ENCODE measurements at places on chromosomes 13 and 19.
A peak's percentile ranks its signal among the peaks of the same experiment; 100 is the strongest.

DNA sequence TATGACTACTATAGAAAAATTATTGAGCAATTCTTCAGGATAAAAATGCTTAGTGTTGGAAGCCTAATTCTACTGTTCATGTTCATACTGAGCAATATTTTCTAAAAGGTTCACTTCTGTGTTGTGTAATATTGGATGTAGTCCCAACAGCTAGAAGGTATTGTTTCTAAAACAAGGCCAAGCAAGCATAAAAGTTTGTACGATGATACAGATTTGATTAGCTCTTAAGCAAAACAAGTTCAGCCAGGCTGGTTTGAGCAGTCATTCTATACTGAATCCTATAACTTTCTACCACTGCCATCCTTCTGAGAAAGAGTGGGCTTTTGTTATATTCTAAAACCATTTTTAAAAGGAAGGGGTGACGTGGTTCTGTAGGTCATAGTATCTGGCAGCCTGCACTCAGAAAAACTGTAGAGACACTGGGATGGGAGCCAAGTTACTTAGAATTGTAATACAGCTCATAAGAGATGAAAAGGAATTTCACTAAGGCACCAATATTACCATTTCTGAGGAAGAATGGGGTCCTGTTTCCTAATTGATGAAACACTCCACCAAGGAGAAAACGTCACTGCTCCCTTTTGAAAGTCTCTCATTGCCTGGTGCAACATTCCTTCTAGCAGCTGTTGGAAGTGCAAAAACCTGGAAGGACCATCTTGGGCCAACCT is 275.0 kb upstream of the DACH1 start:
- DNase-seq: peak; percentile 12

DNA sequence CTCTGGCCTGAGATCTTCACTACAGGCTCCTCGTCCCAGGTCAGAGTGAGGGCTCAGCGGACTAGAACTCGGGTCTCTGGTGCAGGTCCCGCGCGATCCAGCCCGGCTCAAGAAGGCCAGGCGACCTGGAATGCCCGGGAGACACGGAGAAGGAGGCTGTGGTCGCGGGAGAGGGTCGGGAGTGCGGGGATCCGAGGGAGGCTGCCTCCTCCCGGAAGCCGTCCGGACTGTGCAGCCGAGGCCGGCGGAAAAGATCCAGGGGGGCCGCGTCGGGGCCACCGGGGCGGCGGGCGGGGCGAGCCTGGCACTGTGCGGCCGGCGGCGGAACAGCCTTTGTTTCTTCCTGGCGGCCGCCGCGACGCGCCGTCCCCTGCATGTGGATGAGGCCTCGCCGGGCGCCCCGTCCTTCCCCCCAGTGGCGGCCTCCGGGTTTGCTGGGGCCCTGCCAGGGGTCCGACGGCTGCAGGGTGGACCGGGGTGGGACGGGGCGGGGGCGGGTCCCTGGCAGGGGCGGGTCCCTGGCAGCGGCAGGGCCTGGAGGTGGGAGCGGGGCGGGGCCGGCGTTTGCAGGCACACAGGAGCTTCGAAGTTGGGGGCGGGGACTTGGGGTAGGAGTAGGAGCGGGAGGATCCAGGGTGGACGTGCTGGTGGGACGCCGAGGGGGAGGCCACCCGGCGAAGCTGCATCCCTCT is 1.0 kb upstream of the SLC7A10 start:
- DNase-seq: no peak

GRCh38 chr13:94548821-94549231 is 47.1 kb downstream of the TGDS start:
- DNase-seq: peak; percentile 46

DNA sequence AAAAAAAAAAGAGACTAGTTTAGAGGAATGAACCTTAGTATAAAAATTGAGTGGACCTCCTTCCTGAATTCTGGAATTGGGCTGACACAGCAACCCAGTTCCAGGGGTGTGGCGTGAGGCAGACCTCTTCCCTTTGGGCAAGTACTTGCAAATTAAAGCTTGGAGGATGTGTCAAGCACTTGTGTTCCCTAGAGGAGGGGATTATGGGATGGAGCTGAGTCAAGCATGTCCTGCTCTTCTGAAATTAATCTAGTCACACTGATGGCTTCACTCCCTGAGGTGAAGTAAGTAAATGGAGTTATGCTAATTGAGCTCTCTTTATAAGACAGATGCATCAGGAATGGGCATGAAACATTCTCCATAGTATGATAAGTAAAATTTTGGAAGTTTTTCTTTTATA is 107.7 kb upstream of the HTR2A start:
- no peak for DNase-seq

- DNase-seq: no peak
Observed at GRCh38 chr19:48867746-48868113, 687 bp downstream of the PLEKHA4 start.

GRCh38 chr19:31023038-31023437 is 326.2 kb downstream of the TSHZ3 start:
- no peak for DNase-seq

DNA sequence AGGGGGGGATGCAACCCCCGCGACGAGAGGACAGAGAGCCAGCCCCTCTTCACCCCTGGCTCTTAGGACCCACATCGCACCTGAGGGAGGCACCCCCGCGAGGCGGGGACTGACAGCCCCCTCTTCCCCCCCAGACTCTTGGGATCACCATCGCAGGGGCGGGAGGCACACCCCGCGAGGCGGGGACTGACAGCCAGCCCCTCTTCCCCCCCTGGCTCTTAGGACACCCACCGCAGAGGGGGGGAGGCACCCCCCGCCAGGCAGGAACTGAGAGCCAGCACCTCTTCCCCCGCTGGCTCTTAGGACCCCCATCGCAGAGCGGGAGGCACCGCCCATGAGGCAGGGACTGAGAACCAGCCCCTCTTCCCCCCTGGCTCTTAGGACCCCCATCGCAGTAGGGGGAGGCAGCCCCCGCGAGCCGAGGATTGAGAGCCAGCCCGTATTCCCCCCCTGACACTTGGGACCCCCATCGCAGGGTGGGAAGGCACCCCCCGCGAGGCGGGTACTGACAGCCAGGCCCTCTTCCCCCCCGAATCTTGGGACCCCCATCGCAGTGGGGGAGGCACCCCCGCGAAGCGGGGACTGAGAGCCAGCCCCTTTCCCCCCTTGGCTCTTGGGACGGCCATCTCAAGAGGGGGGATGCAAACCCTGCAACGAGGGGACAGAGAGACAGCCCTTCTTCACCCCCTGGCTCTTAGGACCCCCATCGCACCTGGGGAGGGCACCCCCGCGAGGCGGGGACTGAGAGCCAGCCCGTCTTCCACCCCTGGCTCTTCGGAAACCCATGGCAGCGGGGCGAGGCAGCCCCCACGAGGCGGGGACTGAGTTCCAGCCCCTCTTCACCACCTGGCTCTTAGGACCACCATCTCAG is 2425.1 kb upstream of the PCDH20 start:
- DNase-seq: no peak

DNA sequence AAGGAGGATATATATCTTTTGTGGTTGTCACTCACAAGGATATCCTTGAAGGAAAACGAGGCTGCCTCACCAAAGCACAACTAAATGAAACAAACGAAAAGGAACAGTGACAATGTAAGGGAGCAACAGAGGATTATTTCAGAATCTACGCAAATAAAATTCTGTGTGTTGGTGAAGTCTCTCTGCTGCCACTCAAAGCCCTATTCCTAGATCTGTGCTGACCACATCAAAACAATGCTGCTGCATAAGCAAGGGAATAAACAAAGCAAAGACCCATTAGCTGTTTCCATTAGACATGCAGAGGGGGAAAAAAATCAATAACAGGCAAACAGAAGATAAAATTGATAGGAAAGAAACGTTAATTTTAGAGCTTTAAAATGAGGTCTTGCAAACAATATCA is 204.4 kb downstream of the MZT1 start:
- DNase-seq: no peak

GRCh38 chr13:93101226-93101734 is 125.3 kb upstream of the GPC6 start:
- DNase-seq: no peak

- DNase-seq: no peak
Observed at GRCh38 chr13:79395881-79396280, 10.2 kb downstream of the RBM26 start.

- DNase-seq: no peak
Observed at GRCh38 chr19:19549804-19550464, 11.9 kb downstream of the CILP2 start.

DNA sequence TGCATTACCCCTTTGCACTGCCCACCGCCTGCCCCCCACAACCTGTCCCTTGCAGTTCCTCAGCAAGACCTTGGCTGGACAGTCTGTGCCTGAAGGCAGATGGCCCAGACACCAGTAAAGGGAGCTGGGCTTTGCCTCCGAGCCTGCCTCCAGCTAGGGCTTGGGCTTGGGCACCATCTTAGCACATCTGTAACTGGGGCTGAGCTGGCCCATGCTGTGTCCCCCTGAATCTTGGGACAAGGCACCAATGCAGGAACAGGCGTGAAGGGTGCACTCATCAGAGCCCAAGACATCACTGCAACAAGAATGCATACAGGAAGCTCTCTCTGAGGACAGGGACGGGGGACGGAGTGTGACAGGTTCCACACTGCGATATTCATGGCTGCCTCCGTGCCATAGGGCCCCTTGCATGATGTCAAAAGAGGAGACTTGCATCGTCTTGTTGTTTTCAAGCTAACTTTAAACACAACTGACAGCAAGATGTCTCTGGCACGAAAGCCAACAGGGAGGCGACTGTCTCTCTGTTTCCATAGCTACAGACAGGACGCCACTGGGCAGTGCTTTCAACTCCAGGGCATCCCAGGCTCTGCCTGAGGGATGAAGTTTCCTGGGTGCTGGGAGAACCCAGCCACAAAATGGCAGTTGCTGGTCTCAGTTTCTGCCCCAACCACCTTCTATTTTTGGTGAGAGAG is 8.7 kb upstream of the CHST8 start:
- DNase-seq: no peak

DNA sequence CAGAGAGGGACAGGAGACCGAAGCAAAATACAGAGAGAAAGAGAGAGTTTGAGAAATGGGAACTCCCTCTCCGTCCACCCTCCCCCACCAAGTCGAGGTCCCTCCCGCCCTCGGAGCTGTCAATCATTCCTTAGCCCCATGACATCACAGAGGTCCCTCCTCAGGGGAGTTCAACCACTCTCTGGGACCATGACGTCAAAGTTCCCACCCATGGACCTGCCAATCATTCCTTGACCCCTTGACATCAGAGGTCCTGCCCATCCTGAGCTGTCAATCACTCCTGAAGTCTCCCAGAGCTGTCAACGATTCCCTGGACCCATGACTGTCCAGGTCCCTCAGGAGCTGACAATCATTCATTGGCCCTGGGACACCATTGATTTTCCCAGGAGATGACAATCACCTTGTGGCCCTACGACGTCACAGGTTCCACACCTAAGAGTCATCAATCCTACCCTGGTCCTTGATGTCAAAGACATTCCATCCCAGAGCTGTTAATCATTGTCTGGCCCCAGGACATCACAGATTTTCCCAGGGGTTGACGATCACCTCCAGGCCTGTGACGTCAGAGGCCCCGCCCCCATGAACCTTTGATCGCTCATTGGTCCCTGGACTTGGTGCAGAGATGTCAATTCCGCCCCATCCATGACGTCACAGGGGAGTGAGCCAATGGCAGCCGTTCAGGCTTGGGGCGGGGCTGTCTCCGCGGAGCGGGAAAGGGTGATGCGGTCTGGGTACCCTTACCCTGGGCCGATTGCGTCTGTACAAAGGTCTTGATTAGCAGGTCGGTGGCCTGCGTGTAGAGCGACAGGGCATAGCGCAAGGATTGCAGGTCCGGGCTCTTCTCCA is 61.7 kb downstream of the COLGALT1 start:
- no peak for DNase-seq

- peak; percentile 48 for DNase-seq
Observed at GRCh38 chr13:109795011-109795410, 8.6 kb upstream of the IRS2 start.

GRCh38 chr19:51469162-51469561 is 9.2 kb upstream of the CEACAM18 start:
- DNase-seq: no peak

DNA sequence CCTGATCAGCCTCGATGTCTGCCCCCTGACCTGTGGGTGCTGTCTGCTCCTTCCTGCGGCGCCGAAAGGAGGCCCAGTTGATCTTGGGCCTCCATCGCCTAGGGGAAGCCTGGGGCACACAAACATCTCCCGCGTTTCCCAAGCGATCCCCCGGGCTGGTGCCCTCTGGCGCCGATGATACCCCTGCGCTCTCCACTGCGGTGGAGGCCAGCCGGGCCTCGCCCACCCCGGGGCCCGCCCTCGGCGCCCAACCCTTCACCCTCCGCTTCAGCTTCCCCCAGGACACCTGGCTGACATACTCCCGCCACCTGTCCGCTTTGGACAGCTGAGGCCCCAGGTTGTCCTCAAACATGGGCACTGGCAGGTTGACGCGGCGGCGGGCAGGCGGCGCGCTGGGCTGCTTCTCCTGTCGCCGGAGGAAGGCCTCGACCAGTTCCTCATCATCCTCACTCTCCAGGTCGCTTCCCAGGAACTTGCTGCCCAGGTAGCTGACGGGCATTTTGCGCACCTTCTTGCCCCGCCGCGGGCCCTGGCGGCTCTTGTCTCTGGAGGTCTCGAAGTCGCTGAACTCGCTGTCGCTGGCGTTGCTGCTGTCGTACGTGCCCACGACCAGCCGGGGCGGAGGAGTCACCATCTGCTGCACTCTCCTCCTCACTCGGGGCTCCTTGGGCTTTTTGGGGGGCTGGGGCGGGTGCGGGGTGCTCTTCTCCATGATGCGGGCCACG is 1.3 kb downstream of the CCDC8 start:
- DNase-seq: no peak

DNA sequence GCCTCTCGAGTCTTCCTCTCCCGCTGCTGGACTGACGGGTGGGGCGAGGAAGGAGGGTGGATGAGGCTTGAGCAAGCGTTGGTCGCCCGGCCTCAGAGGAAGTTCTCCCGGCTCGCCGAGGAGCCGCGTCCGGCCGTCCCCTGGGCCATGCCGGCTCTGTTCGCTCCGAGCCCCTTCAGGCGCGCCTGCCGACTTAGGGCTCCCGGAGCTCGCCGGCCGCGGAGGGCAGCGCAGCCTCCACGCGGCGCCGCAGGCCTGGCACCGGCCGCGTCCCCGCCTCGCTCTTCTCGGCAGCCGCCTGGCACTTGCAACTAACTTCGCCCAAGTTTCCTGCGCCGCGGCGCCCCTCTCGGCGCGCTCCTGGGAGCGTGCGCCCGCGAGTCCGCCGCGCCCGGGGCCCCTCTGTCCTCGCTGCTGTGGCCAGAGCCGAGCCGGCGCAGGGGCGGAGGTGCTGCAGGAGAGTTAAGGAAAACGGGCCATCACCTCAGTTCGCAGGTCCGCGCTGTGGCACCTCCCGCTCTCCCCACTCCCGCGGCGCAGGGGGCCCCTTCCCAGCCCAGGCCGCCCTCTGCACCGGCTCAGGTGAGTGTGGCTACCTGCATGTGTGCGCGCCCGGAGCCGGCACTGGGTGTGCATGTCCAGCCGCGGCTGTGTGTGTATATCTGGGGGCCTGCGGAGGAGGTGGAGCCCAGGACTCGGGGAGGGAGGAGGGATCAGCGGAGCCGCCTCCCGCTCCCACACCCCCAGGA is 641 bp upstream of the SOX21 start:
- peak; percentile 74 for DNase-seq

All from PC-3 (cell line).